ENCODE measurements at places on chromosomes 4 and X.
A peak's percentile ranks its signal among the peaks of the same experiment; 100 is the strongest.

DNA sequence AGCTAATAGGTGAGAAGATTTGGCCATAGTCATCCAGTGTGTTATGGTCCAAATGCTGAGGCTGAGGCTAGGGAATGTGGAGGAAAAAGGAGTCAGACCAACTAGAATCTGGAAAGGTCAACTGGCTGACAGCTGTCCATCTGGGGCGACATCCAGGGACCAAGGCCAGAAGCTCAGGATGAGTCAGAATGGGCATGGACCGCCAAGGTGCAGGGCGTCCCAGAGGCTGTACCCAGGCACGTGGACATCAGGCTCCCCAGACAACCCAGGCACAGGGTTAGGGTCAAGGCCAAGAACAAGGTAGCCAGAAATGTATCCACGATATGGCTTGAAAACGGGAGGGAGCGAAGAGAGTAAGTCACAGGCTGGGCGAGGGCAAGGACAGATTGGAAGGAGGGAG, 26.1 kb upstream of the PTTG2 start:
- no peak for DNase-seq

DNA sequence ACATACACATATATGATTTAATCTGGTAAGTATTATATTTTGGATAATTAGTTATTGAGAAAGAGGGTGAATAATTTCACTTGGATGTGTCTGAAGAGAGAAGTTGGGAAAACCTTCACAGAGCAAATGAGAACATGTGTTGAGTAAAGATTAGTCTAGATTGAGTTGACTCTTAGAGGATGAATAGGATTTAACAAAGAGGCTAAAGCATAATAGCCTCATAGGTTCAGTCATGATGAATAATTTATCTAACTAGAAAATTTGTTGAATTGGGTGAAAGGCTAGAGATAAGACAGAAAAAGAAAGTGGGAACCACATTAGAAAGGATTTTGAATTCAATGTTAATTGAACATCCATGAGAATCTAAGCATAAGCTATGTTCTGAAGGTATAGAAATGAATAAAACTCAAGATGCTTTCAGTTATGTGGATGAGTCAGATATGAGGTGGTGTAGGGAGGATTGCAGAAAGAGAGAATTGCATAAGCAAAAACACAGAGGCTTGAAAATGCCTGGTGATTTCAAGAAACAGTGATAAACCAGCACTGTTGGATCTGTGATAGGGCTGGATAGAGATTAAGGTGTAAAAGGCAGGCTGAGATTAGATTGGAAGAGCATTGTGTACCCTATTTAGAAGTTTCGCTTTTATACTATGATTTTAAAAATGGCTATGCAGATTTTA, 207.6 kb upstream of the NR3C2 start:
- DNase-seq, result no peak

DNA sequence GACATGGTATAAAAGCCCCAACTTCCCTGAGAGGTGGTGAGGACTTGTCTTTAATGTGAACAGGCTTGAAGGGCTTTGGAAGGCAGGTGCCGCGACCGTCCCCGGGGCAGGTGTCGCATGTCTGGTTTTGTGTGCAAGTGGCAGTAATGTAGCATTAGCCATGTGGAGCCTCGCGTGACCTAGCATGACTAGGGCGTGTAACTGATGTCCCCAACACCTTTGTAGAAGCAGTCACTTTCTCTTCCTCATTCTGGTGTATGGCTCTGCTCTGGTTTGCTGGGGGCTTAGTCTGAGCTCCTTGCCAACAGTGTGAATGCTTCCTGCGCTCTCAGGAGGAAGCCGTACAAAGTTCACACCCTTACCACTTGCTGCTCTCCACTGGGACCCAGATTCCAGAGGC, 145.7 kb downstream of the AMMECR1 start:
- DNase-seq, result no peak

- DNase-seq, result no peak
These were observed 107.2 kb downstream of the TRIML1 start for GRCh38 chr4:188246488-188246887.

DNA sequence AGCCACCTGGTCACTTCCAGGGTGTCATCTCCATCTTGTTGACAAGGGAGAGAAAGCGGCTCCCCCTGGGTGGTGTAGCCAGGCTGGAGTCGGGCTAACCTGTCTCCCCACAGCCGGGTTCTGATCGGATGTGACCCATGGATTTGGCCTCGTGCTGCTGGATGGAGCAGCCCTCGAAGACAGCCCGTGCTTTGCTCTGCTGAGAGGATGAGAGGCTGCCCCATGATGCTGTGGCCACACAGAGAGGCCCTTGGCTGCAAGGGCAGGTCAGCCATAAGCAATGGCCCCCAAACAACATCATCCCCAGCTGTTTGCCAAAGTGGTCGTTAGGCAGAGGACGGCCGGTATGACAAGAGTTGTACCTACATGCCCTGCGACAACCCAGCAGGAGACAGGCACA, 106.6 kb downstream of the HMX1 start:
- DNase-seq, result no peak

DNA sequence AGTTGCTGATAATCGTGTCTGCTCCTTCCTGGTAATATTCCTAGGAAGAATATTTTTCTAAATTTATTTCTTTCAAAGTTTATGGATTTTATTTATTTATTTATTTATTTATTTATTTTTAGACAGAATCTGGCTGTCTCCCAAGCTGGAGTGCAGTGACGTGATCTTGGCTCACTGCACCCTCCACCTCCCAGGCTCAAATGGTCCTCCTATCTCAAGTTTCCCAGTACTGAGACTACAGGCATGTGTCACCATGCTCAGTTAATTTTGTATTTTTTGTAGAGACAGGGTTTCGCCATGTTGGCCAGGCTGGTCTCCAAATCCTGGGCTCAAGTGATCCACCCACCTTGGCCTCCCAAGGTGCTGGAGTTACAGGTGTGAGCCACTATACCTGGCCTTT, 48.9 kb downstream of the PDLIM5 start:
- DNase-seq, result no peak

- DNase-seq, result no peak
These were observed 178.4 kb downstream of the NR3C2 start for GRCh38 chr4:148263802-148264201.

DNA sequence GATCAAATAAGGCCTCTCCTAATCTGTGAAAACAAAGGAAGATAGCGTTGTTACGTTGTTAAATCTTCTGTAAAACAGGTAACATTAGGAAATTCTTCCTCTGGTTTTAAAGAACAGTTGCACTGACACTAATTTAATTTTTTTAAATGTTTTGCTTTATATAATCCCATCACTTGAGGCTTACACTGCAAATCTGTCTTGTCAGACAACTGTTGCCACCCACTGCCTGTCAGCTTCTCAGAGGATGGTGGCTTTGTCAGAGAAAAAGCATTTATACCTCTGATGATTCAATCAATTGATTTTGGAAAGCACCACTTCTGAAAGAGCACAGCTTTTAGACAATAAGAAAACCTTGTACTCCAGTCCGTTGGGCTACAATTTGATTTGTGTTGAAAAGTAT, 799.1 kb downstream of the FSTL5 start:
- DNase-seq, result no peak

DNA sequence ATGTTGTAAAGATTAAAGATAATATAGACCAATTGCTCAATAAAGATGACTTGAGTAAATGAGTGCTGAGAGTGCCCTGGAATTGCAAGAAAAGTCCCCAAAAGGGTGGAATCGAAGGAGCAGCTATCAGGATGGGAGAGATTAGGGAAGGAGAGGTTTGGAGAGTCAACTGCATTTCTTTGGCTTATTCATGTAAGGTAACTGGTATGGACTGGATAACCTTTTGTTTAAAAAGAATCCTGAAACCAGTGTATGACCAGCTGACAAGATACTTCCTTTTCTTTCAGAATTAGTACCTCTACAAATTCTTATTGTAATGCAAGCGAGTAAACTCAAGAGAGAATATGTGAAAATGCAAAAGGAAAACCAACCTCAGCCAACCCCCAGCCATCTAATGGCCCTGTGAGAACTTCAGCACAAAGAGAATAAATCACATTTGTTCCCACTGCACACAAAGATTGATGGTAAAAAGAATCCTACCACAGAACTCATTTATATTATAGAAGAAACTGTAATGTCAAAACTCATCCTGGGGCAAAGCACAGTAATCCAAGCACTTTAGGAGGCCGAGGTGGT, 24.5 kb upstream of the SPP1 start:
- DNase-seq, result no peak

- no peak for DNase-seq
These were observed 202.6 kb downstream of the SPOCK3 start for GRCh38 chr4:167031534-167032156.

DNA sequence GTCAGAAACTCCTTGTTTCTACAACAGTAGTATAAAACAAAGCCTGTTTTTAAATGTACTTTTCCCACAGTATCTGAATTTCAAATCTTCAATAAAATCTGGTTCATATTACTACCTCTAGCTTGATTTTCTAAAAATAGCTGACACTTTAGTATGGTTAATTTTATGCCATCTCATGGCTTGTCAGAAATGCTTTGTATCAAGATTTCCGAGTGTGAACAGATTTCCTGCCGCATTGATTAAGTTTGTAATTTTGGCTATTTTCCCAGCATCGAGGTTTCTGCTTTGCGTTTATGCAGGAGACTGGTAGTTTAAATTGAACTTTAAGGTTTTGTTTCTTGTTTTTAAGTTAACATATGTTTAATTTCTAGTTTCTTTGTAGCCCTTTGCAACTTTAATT, 44.2 kb downstream of the CLCN3 start:
- DNase-seq, result no peak

DNA sequence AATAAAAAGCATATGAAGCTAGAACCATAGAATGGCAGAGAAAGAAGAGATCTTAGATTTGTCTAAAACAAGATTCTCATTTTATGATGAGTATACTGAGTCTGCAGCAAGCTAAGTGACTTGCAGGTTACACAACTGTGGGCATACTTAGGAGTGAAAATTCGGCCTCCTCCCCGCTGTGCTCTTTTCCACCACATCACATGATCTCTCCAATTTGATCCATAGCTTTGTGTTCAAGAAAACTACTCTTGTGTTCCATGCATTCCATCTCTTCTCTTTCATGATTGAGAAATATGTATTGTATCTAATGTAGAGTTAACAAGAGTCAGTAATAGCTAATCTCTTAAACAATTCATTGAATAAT, 234.3 kb downstream of the SCFD2 start:
- DNase-seq, result no peak

DNA sequence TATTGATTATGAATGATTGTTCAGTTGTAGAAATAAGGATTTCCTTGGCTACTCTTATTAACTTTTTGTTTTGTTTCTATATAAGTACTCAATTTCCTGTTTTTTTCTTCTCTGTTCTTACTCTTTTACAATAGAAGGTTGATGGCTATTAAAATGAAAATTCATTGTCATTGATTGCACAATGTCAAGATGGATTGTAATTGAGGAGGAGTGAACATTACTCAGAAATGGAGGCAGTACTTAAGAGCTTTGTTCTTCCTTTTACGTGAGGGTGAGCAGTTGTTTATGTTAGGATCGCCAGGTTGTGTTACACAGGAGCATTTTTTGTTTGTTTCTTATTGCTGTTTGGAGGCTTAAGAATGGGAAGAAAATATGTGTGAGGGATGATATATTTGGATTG, 2062.4 kb downstream of the ARAP2 start:
- DNase-seq, result no peak

DNA sequence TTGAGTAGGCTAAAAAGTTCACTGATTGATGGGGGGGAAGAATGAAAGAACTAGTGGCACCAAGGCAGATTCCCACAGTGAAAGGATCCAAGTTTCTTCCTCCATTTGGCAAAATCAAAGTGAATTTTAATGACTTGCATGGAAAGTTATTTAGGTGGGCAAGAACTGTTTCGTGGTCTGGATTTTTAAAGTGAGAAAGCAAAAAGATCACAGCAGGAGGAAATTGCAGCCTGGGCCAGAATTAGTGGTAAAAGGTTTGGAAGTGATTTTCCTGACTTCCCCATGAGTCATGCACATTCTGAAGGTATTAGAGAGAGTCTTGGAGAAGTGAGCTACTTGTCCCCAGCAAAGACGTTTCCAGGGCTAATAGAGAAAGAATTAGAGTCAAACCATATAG, 207.8 kb downstream of the ANTXR2 start:
- no peak for DNase-seq

- no peak for DNase-seq
These were observed 221.6 kb upstream of the SLIT2 start for GRCh38 chr4:20030108-20030507.

GRCh38 chrX:150201391-150201790, 161.7 kb upstream of the MAMLD1 start:
- no peak for DNase-seq

DNA sequence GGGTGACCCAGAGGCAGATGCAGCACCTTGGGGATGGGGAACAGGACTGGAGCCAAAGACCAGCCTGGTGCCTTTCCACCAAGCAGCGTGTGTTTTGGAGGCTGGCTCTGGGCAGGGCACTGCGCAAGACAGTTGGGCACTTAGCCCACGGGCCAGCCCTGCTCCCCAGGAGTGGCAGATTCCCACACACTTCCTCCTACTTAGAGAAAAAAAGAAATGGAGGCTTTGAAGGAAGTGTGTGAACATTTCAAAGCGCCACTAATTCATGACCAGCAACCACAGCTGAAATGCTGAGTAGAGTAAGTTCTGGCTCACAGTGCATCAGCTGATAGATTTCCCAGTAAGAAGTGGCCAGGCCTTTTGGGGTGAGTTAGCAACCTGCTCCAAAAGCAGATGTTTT, 54.9 kb upstream of the LGI2 start:
- DNase-seq, result no peak

- no peak for DNase-seq
These were observed 9.4 kb upstream of the TMSB15C start for GRCh38 chrX:104085477-104085876.

GRCh38 chrX:130079824-130080406, 30.4 kb downstream of the ELF4 start:
- peak; percentile 29 for DNase-seq

DNA sequence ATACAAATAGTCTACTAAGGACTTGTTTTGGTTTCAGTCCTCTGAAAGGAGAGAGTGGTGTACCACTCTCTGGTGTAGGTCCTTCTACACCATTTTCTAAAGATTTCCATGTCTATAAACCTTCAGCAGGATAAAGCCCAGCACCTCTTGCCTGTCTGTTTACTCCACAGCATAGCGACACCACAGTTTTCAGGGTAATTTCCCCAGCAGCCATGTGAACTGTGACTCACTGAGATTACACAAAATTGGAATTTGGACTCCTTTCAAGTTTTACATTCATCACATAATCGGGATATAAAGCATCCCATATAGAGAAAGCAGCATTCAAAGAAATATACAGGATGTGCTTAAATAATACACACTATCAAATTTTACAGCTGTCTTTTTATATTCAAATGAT, 229.6 kb downstream of the PRDM5 start:
- no peak for DNase-seq

- no peak for DNase-seq
These were observed 101.7 kb downstream of the CPZ start for GRCh38 chr4:8694226-8694625.
